Activated CD8-positive, alpha-beta memory T cell treated with anti-CD3 and anti-CD28 coated beads for 1 hour (primary cell): ENCODE measurements at places on chromosomes 16 and 17.
A peak's percentile ranks its signal among the peaks of the same experiment; 100 is the strongest.

DNA sequence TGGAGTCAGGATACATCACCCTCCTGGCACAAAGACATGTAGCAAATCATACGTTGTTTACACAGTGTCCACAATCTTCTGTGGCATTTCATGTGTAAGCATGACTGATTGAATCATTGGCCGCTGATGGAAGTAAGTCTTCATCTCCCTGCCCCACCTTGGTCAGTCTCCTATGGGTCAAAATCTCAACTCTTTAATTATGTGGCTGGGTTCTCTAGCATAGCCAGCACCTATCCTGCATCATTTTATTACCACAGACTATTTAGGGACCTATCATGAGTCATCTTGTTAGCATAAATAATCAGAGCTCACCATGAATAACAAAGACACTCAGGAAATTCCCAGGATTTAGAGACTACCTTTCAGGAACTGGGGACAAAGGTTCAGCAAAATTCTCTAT lies 15.9 kb downstream of the TANC2 start:
- DNase-seq = no peak

- no peak for DNase-seq
Observed at GRCh38 chr17:10197362-10197720, 1.1 kb downstream of the GAS7 start.

DNA sequence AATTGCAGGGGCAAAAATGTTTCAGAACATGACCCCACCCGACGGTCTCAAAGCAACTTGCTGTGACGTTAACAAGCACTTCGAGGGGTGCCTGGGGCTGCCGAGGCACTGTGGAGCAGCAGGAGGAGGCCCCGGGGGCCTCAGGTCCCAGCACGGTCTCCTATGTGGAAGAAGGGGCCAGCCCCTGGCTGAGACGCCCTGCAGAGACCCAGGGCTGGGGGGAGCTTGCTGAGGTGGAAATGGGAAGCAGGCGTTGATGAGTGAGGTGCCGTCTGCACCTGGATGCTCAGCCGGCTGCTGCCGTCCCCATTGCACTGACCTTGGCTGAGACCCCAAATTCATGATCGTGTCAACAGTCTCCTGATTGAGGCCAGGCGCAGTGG lies 46.5 kb downstream of the NT5M start:
- DNase-seq = no peak

DNA sequence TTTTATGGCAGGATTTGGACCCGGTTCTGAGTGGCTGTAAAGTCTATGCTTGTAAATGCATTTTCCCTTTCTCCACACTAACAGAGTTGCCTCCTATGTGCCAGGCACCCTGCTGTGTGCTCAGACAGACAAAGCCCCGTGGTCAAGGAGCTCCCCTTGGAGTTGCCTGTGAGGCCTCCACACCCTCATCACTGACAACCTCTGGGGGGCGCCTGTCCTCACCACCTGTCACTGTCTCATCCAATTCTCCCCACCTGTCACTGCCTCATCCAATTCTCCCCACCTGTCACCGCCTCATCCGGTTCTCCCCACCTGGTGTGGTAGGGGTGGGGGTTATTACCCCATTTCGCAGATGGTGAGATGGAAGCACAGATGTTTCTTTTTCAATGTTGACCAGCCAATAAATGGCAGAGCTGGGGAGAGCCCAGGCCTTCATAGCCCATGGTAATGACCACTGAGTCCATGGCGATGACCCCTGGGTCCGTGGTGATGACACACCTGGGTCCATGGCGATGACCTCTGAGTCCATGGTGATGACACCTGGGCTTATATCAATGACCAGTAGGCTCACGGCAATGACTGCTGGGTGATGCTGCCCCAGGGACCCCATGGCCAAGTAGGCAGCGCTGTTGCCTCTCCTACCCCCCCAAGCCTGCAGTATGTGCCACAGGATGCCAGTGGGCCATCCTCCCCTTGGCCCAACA lies 150.1 kb downstream of the IRF8 start:
- DNase-seq = no peak

DNA sequence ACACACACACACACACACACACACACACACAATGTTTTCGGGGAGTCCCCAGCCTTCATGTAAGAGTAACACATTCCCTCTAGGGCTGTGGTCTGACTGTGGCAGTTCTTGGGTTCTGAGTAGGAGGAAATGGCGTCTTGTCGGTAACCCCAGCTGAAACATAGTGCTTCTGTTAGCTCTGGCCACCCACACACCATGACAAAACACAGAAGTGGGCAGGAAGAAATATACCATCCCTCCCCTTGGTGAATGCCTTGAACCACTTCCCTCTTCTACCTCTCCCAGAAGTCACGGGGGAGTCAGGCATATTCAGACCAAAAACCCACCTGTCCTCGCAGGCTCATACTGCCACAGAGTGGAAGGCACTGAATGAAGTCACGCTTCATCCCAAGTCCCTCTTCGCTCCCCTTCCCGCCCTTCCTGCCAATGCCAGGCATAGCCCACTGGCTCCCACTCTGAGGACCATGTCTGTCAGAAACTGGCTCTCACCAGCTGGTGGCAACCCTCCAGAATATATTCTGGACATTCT lies 11.5 kb downstream of the SLC35B1 start:
- DNase-seq = peak; percentile 42

- DNase-seq = no peak
Observed at GRCh38 chr17:49850218-49850610, 2.3 kb upstream of the TAC4 start.

- DNase-seq = peak; percentile 39
Observed at GRCh38 chr16:57475711-57476339, 10.5 kb downstream of the DOK4 start.

- no peak for DNase-seq
Observed at GRCh38 chr17:83018658-83019193, 60.7 kb upstream of the METRNL start.

GRCh38 chr16:5615868-5616642 lies 518.5 kb upstream of the EEF2KMT start:
- no peak for DNase-seq

DNA sequence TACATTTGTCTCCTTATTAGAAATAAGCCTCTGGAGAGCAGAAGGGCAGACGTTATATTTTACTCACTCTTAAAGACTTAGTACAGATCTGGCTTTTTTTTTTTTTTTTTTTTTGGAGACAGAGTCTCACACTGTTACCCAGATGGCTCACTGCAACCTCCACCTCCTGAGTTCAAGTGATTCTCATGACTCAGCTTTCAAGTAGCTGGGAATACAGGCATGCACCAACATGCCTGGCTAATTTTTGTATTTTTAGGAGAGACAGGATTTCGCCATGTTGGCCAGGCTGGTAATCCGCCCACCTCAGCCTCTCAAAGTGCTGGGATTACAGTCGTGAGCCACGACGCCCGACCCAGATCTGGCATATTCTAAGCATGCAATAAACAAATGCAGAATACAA lies 36.4 kb upstream of the TMEM97 start:
- no peak for DNase-seq

- no peak for DNase-seq
Observed at GRCh38 chr16:57786632-57787518, 15.4 kb downstream of the KIFC3 start.

- no peak for DNase-seq
Observed at GRCh38 chr16:55051571-55052347, 121.1 kb downstream of the IRX5 start.

GRCh38 chr17:75390982-75391381 lies 14.5 kb downstream of the GRB2 start:
- DNase-seq = no peak

DNA sequence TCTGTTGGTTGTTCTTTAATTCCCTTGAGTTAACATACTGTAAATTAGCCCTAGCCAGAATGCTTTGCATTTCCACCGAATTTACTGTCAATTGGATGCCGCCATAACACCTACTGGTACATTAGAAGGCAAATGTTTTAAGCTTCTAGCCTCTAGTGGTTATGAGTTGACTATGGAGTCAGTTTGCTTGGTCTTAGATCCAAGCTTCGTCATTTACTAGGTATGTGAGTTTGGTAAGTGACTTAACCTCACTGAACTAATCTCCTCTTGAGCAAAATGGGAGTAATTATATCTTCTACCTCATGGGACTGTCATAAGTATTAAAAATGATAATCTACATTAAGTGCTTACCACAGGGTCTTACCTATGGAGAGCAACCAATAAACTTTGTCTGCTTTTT lies 20.4 kb upstream of the CDH11 start:
- no peak for DNase-seq
